ENCODE measurements at places on chromosomes 7 and 10.
A peak's percentile ranks its signal among the peaks of the same experiment; 100 is the strongest.

GRCh38 chr10:47396311-47396717 lies 12.2 kb upstream of the ZNF488 start:
- H3K4me1 ChIP-seq: no peaks in the 10 kb centered on the region
- H3K27ac ChIP-seq: no peak overlapping the region
- peak; percentile 15 for DNase-seq
- no peaks in the 10 kb centered on the region for H3K36me3 ChIP-seq
- peaks cover 6% of the 10 kb centered on the region for H3K27me3 ChIP-seq
- no peak overlapping the region for H3K4me3 ChIP-seq

- H3K4me3 ChIP-seq: no peak overlapping the region
- DNase-seq: no peak
- no peaks in the 10 kb centered on the region for H3K36me3 ChIP-seq
- no peak overlapping the region for H3K27ac ChIP-seq
Observed at GRCh38 chr7:159093351-159093971, 51.2 kb downstream of the VIPR2 start.

- H3K36me3 ChIP-seq: no peaks in the 10 kb centered on the region
- no peaks in the 10 kb centered on the region for H3K27me3 ChIP-seq
- no peak overlapping the region for H3K27ac ChIP-seq
- H3K4me1 ChIP-seq: no peaks in the 10 kb centered on the region
Observed at GRCh38 chr7:111006691-111007090, 84.2 kb upstream of the LRRN3 start.

DNA sequence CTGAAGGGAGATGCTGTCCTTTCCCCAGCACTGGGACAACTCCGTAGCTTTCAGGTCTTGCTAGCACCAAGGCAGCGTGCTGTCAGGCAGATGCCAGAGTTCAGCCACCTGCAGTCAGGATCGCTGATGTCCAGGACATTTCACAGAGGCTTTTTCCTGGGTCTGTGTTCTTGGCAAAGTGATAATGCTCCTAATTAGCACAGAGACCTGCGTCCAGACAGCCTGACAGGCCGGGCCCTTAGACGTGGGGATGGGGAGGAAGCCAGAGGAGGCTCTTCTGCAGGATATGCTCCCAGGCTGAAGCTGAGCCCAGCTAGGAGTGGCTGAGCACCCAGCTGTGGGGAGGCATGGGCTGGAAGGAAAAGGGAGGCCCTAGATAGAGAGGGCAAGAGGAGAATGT lies 82.5 kb upstream of the TBX20 start:
- H3K36me3 ChIP-seq: no peaks in the 10 kb centered on the region
- no peaks in the 10 kb centered on the region for H3K27me3 ChIP-seq
- DNase-seq: no peak
- no peak overlapping the region for H3K27ac ChIP-seq
- H3K4me1 ChIP-seq: no peaks in the 10 kb centered on the region
- H3K4me3 ChIP-seq: no peak overlapping the region
